ENCODE measurements at places on chromosomes 13 and 19. TPM values are rescaled to one million over a fixed set of nuclear protein-coding genes. Genes with fewer than 3 reads are reported as not detected.

DACT3 gene
- total RNA-seq: 0.19 TPM

LILRA1 gene
- total RNA-seq: not detected

YJEFN3 gene
- 3.3 TPM for total RNA-seq

SIGLEC12 gene
- not detected for total RNA-seq

CLEC17A gene
- total RNA-seq: not detected

DACH1 gene
- total RNA-seq: 0.49 TPM

TBXA2R gene
- total RNA-seq: 5.9 TPM

CD177 gene
- total RNA-seq: not detected

NCAN gene
- 0.05 TPM for total RNA-seq

GRCh38 chr19:32817569-32818476 is 51.7 kb downstream of the SLC7A9 start:
- no peak for DNase-seq

DNA sequence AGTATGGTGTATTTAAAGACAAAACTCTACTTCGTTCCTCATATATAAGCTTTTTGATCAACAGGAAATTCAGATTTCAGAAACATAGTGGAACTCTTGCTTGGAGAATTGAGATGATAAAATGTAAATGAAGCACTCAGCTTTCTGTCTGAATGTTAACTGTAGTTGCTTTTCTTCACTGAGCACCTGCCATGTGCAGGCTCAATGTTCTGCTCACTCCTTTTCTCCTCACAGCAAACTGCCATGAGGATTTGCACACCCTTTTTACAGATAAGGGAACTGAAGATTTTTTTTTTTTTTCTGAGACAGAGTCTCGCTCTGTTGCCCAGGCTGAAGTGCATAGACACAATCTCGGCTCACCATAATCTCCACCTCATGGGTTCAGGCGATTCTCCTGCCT is 28.0 kb upstream of the FOXO1 start:
- DNase-seq: no peak

GRCh38 chr19:40217934-40218890 is at the start of gene TTC9B:
Gene TTC9B, minus strand, starts transcription at chr19:40218384. Its CDS starts 3 bp downstream, at chr19:40218381.
- DNase-seq: peak; percentile 58

DNA sequence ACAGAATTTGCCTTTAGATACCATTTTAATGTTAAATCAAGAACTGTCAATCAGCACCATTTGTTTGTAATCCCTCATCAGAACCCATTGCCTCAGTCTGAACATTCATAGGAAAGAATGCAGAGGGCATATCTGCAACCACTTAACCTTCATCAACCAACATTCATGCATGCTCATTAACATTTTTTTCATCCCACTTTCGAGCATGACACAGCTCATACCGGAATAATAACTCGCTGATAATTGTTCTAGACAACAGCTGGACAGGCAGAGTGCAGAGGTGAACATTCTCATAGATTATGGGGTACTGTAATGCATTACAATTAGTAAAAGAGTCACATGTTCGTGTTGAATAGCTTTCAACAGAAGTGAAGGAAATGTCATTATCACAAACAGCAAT is 216.8 kb downstream of the DIAPH3 start:
- no peak for DNase-seq

GRCh38 chr13:44739120-44739519 is 163.0 kb upstream of the TSC22D1 start:
- no peak for DNase-seq

- peak; percentile 13 for DNase-seq
These were observed 10.6 kb downstream of the FUT6 start for GRCh38 chr19:5828661-5829566.

DNA sequence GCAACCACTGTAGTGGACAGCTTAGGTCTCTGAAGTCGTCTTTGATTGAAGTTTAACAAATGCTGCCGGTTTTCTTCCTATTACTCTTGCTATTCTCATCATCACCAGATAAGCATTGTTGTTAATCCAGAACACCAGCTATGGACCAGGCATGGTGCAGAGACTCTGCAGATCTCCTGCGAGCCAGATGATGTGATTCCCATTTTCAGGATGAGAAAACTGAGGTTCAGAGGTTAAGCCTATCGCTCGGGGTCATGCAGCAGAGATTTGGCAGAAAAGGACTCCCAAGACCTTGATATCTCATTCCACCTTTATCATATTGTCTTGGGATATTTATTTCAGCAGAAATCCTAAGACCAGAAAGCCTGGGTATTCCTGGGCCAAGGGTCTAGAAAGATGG is 16.5 kb upstream of the CABP5 start:
- DNase-seq: no peak

DNA sequence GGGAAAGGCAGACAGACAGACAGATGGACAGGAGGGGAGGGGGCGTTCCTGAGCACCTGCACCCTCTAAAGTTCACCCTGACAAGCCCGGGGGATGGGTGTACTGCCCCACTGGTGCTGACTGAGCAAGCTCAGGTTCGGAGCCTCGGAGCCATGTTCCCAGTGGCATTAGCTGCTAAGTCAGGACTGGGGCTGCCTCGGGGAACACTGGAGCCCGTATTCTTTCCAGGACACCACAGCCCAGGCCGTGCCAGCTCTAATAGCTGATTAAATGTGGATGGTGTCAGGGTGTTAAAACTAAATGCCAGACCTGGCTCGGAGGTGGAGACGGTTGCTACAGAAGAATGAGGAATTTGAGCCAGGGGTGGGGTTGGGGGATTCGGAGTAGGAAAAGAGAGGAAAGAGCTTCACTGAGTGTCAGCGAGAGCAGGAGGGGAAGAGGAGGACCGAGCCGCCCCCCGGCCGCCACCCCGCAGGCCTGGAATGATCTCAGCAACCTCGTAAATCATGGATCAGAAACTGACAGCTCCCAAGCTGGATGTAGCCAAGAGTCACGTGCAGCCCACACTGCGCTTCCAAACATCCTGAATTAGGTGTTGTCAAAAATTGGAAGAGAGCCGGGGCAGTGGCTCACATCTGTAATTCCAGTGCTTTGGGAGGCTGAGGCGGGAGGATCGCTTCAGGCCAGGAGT is 10.4 kb downstream of the MAP2K2 start:
- DNase-seq: no peak

GRCh38 chr19:29540114-29540513 is 14.3 kb downstream of the VSTM2B start:
- DNase-seq: no peak

GRCh38 chr19:35228177-35228930 is at the start of gene FAM187B:
Gene FAM187B, minus strand, starts transcription at chr19:35228739. Its CDS starts 59 bp downstream, at chr19:35228680.
- DNase-seq: no peak

- DNase-seq: no peak
These were observed 8.9 kb upstream of the MYO1F start for GRCh38 chr19:8585894-8586750.

- DNase-seq: no peak
These were observed 1.6 kb downstream of the CEACAM16 start for GRCh38 chr19:44700547-44700946.

DNA sequence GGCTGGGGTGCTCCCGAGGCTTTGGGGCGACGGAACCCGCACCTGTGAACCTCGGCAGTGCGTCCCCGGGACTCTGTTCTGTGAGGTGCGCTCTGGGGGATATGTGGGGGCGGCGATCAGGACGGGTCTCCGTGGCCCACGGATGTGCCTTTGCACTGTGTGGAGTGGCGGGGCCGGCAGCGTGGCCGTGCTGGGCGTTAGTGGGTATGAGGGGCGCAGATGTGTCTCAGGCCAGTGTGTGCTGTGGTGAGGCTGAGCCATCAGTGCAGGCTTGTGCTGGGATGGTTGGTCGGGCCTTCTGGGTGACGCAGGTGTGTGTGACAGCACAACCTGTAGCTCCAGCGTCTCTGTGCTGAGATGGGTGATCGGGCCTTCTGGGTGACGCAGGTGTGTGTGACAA is 16.9 kb downstream of the ZNF331 start:
- no peak for DNase-seq

DNA sequence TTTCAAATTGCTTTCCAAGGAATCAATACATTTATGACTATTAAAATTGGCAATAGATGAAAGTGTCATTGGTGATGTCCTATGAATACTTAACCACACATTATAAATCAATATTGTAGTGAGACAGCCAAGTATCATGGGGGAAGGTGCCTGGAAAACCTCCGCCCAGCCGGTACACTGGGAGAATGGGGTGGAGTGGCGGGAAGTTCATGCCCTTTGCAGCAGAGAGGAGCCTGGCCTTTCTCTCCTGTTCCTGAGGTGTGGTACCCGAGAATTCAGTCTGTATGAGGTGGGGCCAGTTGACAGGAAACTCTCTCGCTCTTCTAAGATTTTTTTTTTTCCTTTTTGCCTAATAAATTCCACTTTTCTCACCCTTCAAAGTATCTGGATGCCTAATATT is 25.4 kb upstream of the ABCC4 start:
- no peak for DNase-seq

DNA sequence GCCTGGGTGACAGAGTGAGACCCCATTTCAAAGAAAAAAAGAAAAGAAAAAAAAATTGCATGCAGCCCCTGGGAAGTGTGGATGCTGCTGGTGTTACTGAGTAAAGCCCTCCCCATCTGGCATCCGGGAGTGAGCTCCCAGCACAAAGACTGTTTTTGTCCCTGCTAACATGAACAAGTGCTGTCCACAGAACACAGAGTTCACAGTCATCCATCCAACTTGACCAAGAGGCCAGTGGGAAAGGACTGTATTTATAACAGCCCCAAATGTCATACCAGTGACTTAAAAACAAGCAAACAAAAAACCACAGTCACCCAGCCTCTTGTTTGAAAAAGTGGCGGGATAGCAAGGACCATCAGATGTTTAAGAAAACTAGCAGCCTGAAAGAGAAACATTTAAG is 10.8 kb downstream of the FBXO17 start:
- no peak for DNase-seq

GRCh38 chr13:107324416-107325204 is 756.7 kb upstream of the ARGLU1 start:
- DNase-seq: no peak

- no peak for DNase-seq
These were observed 22.5 kb downstream of the LDLR start for GRCh38 chr19:11111771-11112144.

- no peak for DNase-seq
These were observed 1227.9 kb upstream of the SPRY2 start for GRCh38 chr13:81568824-81569223.

DNA sequence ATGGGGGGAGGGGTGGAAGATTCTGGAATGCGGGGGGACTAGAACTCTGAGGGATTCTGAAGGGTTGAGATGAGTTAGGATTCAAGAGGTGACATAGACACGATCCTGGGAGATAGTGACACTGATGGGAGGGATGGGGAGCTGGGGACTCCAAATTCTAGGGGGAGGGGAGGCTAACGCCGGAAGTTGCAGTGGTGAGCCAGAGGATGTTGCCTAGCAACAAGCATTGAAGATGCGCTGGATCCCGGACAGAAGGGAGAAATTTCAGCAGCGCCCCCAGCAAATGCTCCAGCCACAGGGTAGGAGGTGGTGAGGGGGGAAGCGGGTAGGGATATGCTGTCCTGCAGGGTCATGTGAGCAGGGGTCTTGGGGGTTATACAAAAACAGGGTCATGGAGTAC is 6.9 kb upstream of the LTBP4 start:
- no peak for DNase-seq

DNA sequence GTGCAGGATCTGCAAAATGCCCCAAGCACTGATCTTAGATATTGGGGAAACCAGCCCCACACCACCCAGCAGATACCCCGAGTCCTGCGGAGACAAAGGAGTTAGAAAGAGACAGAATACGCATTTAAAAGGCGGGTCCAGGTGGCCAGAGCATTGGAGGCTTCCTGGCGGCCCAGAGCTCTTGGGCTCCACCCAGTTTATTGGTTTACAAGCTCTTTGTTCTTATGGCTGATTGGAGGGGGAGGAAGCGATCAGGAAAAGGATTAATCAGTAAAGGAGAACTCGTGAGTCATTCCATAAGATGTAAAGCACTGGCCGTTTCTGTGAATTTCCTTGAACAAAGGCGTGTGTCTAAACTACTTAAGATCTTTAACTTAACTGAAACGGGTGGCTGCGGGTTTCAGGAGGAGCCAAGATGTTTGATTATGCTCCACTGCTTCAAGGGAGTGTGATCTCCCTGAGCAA is 926 bp downstream of the ZNF587 start:
- no peak for DNase-seq

DNA sequence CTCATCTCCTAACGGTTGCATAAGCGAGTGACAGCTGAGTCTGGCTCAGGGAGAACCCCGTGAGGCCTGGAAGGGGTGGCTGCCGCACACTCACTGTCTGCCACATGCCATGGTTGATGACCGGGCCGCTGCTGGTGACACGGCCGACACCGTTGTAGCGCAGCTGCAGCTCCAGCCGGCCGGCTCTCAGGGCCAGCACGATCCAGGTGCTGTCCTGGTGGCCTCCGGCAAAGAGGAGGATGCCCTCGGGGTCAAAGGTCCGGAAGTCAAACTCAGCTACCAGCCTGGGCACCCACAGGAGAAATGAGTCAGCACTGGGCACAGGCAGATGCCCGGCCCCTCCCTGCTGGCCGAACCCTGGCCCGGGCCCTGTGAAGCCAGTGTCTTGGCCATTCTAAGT is 31.7 kb downstream of the GAS6 start:
- no peak for DNase-seq

- DNase-seq: no peak
These were observed 4.9 kb upstream of the NECTIN2 start for GRCh38 chr19:44841231-44841630.

DNA sequence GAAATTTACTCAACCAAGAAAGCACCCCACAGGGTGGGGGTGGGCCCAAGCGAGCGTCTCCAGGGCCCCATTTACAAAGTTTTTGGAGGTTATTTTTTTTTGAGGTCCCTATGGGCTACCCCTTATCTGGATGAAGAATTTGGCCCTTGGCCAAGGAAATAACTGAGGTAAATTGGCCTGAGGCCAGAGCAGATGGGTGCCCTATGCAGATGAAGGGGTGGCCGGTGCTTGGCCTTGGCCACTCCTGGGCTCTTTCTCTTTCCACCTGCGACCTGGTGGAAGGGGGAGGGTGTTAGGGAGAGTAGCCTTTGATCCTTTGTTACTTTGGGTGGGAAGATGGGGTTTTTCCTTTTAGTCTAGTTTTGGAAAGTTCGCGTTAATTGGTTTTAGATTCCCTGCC is 15.5 kb downstream of the ZNF701 start:
- DNase-seq: no peak

DNA sequence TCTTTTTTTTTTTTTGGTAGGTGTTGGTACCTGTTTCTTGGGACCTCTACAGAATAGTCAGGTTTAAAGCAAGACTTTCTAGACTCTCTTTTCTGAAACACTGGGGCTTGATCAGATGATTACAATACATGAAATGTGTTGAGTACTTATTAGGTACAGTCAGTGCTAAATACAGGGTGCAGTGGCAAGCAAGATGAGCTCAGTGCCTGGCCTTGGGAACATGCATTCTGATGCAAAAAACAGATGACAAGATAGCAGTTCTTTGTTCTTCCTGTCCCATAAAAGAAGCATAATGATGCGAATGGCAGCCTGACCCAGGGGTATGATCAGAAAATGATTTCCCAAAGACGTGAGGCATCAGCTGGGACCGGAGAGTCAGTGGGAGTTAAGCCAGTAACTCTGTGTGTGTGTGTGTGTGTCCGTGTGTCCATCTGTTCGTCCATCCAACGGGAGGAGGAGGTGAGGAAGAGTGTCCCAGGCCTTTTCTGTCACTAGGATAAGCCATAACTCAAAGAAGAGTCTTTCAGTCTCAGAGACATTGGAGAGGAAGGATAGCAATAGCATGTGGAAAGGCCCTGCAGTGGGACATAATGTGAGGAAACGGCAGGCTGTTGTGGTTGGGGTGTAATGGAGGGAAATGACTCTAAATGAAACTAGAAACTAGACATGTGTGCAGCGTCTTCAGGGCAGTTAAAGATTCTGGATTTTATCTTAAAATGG is 32.2 kb downstream of the SLAIN1 start:
- no peak for DNase-seq

Measured in naive thymus-derived CD4-positive, alpha-beta T cell (primary cell).